SHP77 (cell line): ENCODE measurements at places on chromosomes 16 and 17.

DNA sequence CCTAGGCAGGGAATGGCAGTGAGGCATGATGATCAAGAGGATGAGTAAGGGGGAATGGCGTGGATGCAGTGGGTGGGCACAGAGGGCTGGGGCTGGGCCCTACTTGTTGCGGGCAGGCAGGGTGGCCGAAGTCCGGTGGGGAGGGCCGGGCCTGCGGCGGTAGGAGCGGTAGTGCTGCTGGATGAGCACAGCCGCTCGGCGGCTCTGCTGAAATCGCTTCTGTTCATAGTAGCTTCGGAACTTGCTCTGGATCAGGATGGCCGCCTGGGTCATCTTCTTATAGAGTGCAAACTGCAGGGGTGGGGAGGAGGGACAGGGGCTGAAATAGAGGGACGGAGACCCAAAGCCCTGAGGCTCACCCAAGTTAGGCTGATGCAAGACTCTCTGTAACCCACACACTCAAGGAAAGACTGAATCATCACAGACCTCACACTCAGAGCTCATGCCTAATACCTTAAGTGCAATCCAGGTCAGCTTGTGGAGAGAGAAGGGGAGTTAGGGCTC, 1.5 kb upstream of the SPAG7 start:
- DNase-seq, result peak; percentile 35

DNA sequence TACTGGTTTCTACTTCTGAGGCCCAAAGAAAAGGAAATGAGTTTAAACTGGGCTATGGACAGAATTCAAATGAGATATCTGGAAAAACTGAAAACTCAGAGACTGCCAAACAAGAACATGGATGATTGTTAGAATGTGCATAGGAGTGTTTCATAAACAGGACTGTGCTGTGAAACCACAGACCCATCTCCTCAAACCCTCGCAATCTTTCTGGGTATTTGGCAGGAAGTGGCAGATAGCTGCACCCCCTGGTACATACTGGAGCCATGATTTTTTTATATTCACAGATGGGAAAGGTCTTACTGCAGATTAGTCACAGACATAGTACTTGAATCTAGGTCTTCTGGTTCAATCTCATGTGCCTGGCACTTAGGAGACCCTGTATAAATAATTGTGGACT, 145.0 kb downstream of the CCDC182 start:
- no peak for DNase-seq

DNA sequence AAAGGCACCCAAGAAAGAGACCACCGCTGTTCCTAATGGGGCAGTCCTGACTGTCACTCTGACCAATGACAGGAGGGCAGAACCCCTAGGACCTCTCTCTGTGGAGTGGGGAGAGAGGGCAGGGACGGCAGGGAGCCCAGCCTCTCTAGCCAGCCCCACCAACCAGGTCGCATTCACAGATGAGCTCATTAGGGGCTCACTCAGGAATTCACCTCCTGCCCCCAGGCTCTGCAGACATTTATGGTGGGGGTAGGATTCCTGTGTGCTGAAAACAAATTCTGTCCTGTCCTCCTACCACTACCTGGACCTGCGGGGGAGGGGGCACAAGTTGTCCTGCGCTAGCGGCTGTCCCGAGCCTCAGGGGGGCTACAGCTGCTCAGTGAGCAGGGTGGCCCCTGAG, 27.7 kb upstream of the GPRC5C start:
- DNase-seq, result no peak

GRCh38 chr17:56148333-56148732, 4.9 kb upstream of the ANKFN1 start:
- DNase-seq, result no peak

DNA sequence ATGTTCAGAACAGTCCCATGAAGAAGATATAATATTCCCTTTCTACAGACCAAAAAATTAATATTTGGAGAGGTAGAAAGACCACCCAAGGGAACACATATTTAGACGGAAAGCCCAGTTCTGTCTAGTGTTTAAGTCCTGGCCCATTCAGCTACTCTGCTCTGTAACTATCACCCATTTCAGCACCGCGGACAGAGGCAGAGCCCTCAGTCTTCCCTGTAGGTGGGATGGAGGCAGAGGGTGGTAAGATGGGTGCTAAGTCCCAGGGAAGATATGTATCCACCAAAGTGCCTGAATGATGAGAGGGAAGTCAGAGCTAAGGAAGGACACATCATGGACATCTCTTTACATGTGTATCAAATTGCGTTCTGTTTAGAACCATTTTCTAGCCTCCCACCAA, 27.8 kb upstream of the C16orf78 start:
- DNase-seq, result no peak

- DNase-seq, result no peak
Observed at GRCh38 chr17:10776381-10776780, 27.5 kb downstream of the TMEM238L start.

- DNase-seq, result no peak
Observed at GRCh38 chr17:16446338-16446983, 31.1 kb downstream of the TRPV2 start.

DNA sequence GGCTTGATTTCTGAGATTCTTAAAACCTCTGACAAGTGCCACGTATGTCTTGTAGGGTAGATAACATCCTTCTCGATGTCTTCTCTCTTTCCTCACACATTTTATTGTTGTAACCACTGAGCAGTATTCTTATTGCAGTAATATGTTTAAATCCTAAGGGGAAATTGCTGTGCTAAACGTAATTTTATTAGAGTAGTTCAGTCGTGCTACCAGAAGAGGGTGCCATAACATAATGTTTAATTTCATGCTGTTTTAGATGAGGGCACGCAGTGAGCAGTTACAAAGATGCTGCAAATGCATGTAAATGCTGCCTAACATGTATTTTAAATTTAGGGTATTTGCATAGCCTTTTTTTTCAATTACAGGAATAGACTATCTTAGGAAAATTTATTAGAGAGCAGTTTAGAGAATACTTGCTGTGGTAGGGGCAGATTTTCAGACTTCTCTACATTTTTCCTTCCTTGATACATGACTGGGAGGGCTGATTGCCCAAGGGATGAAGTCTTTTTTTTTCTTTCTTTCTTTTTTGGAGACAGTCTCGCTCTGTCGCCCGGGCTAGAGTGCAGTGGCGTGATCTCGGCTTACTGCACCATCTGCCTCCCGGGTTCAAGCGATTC, 51.7 kb downstream of the GAN start:
- peak; percentile 32 for DNase-seq

- DNase-seq, result no peak
Observed at GRCh38 chr16:47046726-47047523, 73.5 kb upstream of the DNAJA2 start.

- DNase-seq, result no peak
Observed at GRCh38 chr17:7843257-7843535, 9.2 kb downstream of the KDM6B start.

DNA sequence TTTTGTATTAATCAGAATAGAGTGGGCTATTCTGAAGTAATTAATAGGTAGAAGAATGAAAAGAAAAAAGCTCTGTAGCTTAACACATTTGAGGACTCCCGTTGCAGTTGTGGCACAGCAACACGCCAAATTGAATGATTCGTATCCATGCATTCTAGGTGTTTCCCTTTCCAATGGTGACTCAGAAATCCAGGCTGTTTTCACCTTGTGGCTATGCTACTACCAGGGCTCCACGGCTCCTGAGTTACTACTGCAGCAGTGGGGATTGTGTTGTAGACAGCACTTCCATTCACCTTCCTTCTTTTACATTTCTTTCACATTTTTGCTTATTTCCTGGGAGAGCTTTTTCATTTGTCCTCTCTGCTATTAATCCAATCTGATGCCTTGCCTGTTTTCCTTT, 1616.4 kb downstream of the CDH8 start:
- DNase-seq, result no peak

DNA sequence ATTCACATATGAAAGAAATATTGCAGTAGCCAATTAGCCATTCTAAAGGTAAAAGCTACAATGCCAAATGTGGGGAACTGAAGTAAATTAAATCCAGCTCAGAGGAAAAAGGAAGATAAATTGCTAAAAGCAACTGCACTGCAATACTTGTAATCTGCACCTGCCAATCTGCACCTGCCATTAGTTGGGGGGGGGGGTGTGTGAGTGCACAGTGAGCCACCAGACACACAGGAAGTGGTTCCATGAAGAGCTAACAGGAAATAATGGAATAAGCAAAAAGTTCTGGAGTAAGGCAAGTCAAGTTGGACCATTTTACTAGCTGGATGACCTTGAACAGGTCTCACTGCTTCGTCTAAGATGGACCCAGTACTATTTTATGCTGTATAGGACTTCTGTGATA, 191.8 kb downstream of the PARN start:
- DNase-seq, result peak; percentile 33

DNA sequence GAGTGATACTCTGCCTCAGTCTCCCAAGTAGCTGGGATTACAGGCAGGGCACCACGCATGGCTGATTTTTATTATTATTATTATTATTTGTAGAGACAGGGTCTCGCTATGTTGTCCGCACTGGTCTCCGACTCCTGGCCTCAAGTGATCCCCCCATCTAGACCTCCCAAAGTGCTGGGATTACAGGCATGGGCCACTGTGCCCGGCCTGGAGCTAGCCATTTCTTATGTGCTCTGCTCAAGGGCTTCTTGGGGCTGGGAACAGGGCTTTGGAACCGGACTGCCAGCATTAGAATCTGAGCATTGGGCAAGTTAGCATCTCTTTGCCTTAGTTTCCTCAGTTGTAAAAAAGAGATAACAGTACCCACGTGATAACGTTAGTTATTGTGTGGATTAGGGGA, 111.3 kb downstream of the C16orf78 start:
- DNase-seq, result no peak

DNA sequence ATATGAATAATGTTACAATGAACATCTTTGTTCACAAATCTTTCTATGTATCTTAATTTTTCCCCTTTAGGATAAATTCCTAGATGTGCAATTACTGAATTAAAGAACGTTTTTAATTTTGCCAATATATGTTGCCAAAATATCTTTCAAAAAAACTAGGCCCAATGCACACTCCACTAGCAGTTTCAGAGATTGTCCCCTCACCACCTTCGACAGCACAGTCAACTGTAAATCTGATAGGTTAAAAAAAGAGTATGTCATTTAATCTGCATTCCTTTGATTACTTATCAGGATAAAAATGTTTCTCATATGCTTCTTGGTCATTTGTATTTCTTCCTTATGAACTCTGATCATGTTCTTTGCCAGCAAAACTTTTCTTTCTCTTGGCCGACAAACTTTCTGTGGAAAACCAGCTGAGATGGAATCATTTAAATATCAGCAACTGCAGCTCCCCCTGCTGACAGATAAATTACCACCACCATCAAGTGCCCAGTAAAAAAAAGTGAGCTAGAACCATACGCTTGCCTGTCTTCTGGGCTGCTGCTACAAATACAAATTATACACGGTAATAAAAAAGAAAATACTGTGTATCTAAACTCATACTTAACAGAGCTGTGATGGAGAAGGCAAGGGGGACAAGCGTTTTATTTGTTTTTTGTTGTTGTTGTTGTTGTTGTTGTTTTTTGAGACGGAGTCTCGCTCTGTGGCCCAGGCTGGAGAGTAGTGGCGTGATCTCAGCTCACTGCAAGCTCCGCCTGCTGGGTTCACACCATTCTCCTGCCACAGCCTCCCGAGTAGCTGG, 19.6 kb upstream of the KANSL1 start:
- peak; percentile 82 for DNase-seq

DNA sequence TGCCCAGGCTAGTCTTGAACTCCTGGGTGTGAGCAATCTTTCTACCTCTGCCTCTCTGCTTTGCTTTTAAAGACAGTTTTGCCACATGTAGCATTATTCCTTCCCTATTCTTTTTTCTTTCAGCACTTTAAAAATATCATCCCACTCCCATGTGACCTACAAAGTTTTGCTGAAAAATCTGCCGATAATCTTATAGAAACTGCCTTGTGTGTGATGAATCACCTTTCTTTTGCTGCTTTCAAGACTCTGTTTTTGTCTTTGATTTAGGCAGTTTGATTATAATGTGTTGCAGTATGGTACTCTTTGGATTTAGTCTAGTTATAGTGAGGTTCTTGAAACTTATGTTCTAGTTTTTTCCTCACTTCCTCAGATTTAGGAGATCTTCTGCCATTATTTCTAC, 142.0 kb upstream of the KIF2B start:
- DNase-seq, result no peak

- DNase-seq, result no peak
Observed at GRCh38 chr16:50275098-50275415, 8.7 kb downstream of the ADCY7 start.
